Bone marrow (tissue), 2 donors: ENCODE measurements at places on chromosomes 1 and 21.

DNA sequence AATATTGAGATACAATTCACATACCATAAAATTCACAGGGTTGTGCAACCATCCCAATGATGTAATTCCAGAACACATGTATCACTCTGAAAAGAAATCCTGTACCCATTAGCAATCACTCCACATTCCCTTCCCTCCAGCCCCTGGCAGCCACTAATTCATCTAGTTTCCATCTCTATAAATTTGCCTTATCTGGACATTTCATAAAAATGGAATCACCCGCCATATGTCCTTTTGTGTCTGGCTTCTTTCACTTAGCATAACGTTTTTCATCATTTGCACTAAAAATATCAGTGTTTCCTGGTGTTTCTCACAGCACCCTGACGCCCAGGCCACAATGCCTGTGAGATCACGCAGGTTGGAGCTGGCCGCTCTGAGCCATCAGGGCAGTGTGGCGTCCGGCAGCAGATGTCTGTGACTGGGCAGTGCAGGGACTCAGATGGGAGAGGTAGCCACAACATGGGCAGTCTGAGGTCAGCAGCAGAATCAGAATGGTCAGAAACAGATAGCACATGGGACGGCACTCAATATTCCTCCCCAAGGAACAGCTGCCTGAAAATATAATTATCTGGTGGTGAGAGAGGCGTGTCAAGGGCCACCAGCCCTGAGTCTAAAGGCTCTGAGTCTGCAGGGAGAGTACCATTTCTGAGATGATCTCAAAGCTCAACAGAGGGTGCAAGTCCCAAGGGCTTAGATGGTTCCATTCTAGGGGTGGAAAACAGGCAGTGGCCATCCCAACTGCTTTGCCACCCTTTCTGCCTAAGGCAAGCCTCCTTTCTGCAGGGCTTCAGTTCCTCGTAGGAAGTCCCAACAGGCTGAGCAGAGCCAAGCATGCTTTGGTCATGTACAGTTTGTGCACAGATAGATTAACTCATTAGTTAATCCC lies 129.4 kb upstream of the EDN2 start:
- DNase-seq: no peak

DNA sequence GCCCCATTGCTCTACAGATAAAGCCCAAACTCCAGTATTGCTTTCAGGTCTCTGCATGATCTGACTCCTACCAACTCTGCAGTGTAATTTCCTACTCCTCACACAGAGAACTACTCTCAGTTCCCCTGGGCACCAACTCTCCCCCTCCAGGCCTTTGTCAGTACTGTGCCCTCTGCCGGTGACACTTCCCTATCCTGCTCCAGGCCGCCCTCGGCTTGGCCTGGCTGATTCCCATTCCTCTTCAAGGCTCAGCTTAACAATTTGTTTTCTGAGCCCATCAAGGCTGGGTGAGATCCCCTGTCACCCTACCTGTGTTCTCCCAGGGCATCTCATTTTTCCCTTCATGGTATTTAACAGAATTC lies 2.6 kb downstream of the SLAMF8 start:
- DNase-seq: peak; percentile 56

- peak; percentile 96 for DNase-seq
Measured at GRCh38 chr21:42187976-42188653, 30.8 kb upstream of the ABCG1 start.

DNA sequence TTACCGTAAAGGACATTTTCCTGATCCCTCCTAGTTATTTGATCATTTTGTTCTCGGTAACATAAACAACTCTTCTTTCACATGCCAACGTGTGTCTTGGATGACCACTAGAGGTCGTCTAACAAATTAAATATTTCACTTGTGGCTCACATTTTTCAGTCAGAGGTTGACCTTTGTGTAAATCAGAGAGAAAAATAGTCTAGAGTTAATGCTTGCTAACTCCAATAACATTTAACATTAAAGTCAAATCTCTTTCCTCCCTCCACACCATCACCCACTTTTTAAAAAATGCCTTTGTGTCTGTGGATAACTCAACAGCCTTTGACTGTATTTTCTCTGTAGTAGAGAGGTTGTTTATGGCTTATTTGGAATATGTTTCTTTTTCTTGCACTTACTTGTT lies 220.5 kb upstream of the B3GALT2 start:
- peak; percentile 14 for DNase-seq

- no peak for DNase-seq
Measured at GRCh38 chr1:21362096-21362495, 71.8 kb upstream of the ECE1 start.

- no peak for DNase-seq
Measured at GRCh38 chr1:159300146-159300545, 2.0 kb upstream of the FCER1A start.

DNA sequence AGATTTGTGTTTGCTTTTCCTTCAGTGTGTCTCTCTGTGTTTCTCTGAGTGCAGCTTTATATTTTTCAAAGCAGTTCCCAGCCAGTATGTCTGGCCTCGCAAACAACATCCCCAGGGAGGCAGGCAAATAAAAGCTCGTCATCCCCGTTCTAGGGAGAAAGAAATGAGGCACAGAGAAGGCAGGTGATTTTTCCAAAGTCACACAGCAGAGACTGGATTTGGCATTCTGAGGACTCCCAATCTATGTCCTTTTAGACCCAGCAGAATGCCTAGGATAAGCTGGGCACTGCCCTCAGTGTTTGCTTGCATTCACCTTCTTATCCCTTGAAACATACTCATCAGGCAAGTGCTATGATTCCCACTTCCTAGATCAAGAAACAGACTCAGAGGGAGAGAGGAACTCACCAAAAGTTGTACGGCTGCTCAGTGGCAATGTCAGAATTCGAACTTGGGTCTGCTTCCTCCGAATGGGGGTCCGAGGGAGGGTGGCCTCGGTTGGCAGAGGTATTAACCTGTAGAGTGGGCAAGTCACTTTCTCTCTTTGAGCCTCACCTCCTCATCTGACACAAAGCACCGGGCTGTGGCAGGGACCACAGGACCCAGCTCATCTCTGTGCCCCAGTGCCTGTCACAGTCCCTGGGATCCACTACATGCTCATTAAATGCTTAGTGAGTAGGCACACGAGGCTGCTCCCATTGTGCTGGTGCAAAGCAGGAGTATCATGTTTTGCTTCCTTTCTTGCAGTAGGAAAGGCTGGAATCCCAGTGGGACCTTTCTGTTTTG lies 4.2 kb downstream of the RAP1GAP start:
- DNase-seq: no peak

GRCh38 chr1:23624440-23624839 lies 65.1 kb upstream of the ID3 start:
- DNase-seq: no peak

- no peak for DNase-seq
Measured at GRCh38 chr1:208601561-208601960, 357.4 kb upstream of the PLXNA2 start.

DNA sequence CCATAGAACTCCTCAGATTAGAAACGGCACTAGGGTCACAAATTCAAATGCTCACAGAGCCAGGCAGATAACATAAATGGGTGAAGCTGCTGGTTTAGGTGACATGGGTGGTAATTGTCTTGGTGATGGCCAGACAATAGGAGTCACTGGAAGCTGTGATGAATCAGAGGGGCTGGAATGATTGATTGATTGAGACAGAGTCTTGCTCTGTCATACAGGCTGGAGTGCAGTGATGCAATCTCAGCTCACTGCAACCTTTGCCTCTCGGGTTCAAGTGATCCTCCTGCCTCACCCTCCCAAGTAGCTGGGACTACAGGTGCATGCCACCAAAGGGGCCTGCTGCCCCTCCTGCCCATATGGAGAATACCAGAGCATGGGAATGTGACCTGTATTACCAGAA lies 63.0 kb downstream of the HIVEP3 start:
- DNase-seq: no peak

DNA sequence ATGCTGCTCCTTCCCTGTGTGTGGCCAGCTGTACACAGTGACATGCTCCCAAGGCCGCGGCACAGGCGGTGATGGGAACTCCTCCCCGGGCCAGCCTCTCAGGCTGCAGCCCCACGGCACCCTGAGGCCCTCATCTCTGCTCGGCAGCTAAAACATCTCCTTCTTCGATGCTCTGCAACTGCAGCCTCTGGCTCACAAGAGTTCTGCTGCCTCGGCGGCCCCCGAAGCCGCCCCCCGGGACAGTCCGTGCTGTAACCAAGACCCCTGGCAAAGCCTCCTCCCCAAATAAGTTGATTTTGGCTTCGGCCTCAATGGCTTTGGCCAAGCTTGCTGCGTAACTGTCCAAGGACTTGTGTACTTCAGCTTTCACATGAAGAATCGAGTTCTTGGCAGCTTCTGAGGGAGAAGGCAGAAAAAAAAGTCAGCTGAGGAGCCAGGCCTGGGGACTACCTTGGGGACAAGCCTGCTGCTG lies 51.3 kb downstream of the GPR161 start:
- DNase-seq: no peak

DNA sequence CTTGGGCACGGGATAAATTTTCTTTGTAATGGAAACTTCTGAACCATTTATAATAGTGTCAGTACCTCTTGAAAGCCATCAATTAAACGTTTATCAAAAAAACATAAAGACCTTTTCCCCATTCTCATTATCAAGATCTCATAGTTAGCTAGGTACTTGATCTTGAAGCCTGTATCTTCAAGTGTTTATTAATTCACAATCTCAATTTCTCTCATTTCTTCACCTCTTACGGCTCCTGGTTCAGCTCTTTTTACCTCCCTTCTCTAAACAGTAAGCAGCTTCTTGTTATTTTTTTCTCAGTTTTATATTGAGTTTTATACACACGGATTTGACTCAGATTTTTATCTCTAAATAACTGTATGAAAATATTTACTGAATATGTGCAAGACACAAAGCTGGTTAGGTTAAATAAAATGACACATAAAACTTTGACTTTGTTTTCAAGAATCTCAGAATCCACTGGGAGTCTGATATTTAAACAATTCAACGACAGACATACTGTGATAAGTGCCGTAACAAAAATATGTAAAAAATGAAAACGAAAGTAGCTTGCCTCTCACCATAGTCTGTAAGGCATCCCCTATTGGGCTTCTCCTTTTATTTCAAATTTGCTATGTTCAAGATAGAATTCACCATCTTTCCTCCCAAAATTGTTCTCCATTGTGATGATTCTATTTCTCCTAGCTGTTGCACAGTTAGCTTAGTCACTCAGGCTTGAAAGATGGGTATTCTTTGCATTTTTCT lies 411.6 kb upstream of the ZRANB2 start:
- no peak for DNase-seq

GRCh38 chr1:223519116-223519515 lies 125.9 kb downstream of the CCDC185 start:
- DNase-seq: no peak

DNA sequence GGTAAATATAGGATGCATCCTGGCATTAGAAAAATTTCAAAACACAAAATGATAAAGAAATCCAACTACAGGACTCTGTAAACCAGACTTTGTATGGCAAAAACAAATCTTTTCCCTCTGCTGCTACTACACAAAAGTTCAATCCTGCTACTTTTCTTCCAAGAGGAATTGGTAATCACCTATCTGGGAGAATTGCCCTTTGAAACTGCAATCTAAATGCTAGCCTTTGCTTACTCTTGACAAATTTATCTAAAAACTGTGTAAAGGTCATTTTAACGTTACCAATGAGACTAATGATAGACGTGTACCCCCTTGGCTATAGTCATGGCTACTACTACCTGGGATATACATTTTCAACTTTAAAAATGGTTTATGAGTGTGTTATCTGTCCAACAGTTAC lies 837.9 kb upstream of the CXADR start:
- no peak for DNase-seq

- no peak for DNase-seq
Measured at GRCh38 chr21:14683063-14683462, 136.9 kb upstream of the SAMSN1 start.

GRCh38 chr1:204883405-204883804 lies 12.7 kb downstream of the NFASC start:
- no peak for DNase-seq

DNA sequence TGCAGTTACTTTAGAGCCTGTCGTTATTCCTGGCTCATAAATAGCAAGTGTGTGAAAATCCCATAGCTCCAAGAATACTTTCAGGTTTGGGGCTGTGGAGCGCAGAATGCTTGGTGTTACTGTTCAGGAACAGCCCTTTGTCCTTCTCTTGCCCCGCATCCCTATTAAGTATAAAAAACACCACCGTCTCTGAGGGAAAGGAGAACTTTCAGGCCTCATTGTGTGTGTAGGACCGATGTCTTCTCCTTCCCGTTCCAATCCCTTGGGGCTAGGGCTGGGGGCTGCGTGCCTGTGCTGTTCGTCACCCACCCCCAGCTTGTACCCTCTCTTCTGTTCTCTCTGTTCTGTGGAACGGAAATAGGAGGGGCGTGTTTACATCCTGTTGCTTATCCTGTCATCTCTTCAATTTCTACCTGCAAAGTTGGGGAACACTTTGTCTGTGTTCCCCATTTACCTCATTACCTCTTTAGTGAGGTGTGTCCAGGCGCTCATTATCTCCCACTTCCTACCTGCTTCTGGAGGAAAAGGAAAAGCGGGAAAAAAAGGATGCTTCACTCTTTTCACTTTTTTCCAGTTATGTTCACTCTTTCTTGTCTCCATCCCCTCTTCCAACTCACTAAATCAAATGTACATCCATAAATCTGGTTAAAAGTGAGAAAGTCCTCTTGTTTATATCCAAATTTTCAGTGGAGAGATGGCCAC lies 788 bp upstream of the TXNIP start:
- peak; percentile 57 for DNase-seq

- DNase-seq: no peak
Measured at GRCh38 chr1:229629261-229629660, 3.2 kb downstream of the URB2 start.
